Activated CD4-positive, alpha-beta T cell treated with anti-CD3 and anti-CD28 coated beads, Interleukin-2, amount 50 U/mL, for 48 hours (primary cell): ENCODE measurements at places on chromosomes 2 and 18.

- DNase-seq: no peak
Measured at GRCh38 chr2:41965909-41966295, 81.9 kb upstream of the PKDCC start.

DNA sequence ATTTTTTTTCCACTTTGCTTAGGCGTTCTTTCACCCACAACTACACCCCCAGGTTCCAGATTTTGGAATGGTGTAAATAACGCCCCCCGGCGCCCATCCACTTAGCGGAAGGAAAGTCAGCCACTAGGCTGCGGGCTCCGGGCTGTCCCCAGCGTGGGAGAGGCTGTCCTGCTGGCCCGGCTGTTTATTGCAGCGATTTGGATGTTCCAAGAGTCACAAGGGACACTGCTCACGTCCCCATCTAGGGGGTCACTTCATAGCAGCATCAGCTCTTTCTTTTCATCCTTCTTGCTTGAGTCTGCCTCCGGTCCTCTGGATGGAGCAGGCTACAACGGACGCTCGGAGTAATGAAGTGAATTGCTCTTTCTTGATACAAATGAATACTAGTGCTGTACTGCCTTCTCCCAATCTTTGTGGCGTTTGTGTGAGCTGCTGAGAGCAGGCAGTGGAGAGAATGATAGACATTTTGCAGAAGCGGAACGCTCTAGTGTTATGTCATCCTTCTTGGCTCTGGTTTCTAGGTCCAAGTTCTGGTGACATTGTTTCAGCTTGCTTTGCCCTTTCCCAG is 50.7 kb upstream of the PAIP2B start:
- DNase-seq: peak; percentile 17

DNA sequence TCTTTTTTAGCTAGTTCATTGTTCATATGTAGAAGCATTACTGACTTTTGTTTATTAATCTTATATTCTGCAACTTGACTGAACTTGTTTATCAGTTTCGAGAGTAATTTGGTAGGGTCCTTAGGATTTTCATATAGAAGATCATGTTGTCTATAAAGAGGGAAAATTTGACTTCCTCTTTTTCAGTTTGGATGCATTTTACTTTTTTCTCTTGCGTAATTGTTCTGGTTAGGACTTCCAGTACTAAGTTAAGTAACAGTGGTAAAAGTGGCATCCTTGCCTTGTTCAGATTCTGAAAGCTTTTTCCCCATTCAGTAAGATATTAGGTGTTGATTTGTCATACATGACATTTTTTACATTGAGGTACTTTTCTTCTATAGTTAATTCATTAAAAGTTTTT is 726.0 kb downstream of the KCNJ3 start:
- DNase-seq: no peak

DNA sequence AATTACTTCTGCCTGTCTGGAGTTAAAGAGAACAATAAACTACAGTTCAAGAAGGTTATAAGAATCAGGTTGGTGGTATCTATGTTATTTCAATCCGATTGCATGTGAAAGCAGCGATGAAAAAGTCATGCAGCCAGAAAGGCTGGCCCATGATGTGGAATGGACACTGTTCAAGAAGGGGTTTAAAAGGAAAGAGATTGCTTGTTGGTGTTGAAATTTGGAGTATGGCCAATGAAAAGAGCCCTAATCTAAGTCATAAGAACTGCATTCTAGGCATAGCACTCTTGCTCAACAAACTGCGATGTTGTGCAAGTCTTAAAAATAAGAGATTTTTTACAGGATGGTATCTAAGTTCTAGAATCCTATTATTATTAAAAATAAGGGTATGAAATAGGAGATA is 61.3 kb downstream of the EFEMP1 start:
- no peak for DNase-seq

GRCh38 chr2:210762604-210763588 is 206.5 kb downstream of the CPS1 start:
- DNase-seq: no peak

GRCh38 chr2:207014424-207014823 is 75.1 kb downstream of the CPO start:
- no peak for DNase-seq

GRCh38 chr2:86284987-86285386 is 52.4 kb downstream of the REEP1 start:
- DNase-seq: no peak
